ENCODE measurements at places on chromosomes 5 and 9. TPM values are rescaled to one million over a fixed set of nuclear protein-coding genes. Genes with fewer than 3 reads are reported as not detected.

DNA sequence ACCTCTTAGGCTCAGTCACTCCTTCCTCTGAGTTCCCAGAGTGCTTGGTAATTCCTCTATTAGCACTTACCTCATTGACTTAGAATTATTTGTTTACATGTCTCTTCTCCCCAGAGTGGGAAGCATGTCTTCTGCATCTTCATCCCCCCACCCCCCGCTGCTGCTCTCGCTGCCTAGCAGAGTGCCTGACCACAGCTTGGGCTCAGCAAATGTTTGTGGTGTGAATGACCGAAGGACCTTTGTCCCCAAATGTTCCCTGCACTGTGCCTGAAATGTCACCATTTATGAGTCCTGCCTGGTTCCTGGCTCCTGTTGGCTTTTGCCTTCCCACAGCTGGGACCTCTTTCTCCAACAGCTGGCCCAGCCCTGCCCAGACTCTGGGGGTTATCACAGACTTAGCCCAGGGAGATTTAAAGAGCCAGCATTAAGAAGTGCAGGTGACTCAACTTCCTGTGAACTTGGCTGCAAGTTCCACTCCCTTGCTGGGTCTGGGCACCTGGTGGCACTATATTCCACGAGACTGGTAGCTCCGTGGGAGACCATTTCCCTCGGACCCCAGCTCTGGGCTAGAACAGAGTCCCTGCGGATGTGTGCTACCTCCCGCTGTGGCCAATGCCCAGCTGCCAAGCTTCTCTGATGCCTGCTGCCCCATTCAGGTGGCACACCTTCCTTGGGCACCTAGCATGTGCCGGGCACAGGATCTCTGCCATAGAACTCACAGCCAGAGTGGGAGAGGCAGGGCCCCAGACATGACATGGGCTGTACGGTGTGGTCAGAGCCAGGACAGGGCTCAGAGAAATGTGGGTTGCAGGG lies 1.8 kb upstream of the HMCN2 start:
- DNase-seq = no peak

SLC25A2 gene
- polyA plus RNA-seq = 0.04 TPM

OR1J2 gene
- not detected for polyA plus RNA-seq

DNA sequence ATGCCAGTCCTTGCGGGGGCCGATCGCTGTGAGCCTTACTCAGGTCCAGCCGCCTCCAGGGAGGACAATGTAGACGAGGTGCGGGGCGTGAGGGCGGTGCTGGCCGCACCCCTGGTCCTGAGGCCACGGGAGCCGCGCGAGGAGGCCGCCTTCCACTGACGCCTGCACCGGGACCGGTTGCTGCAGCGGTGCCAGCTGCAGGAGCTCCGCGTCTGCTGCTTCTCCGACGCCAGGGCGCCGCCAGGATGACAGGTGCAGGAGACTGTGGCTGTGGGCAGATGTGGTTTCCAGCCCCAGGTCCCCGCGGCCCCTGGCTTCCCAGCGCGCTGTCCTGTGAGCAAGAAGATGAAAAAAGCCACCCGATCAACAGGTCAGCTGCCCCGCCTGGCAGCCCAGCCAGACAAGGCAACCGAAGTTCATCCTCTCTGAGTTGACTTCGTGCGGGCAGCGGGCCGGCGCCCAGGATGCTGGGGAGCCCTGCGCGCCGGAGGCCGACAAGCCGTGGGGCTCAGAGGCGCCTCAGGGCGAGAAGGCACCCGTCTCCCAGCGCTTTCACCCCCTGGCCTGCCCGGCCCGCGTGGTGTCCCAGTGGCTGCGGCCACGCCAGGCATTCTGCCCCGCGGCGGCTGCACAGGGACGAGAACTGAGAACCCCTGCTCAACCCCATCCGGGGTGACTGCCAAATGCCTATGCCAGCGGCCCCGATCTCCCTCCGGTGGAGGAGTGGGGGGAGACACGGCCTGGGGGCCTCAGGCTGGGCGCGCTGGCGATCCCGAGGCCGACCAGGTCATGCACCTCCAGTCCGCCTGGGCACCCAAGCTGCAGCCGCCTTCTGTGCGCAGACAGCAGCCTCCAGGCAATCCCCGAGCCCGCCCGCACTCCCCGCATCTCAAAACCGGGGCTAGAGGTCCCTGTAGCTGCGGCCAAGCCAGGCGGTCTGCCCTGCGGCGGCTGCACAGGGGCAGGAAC lies 43.4 kb upstream of the BICD2 start:
- DNase-seq = no peak

- no peak for DNase-seq
Measured at GRCh38 chr5:76854644-76855043, 4.8 kb downstream of the S100Z start.

GRCh38 chr9:25353783-25354182 lies 324.5 kb downstream of the TUSC1 start:
- no peak for DNase-seq

GRCh38 chr5:146188358-146188757 lies 5.9 kb upstream of the LARS1 start:
- no peak for DNase-seq

GRCh38 chr5:122492675-122493074 lies 180.6 kb downstream of the SNCAIP start:
- no peak for DNase-seq

- peak; percentile 82 for DNase-seq
Measured at GRCh38 chr5:56052735-56053134, 58.0 kb upstream of the IL6ST start.

GRCh38 chr9:87336914-87337333 lies 160.7 kb upstream of the DAPK1 start:
- peak; percentile 65 for DNase-seq

DNA sequence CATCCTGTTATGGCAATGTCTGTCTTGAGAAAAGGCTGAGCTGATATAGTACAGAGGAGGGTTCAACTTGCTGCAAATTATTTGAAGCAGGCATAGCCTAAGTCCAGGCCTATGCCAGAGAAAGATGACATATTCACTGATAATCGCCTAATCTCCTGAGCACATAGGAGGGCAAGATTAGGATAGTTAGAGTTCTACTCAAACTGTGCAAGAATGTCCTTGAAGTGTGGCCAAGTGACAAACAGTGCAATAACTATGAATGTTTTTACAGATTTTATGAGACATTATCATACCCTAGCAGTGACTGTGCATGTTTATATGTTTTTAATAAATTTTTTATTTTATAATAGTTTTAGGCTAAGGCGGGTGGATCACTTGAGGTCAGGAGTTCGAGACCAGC lies 96.2 kb downstream of the TSSK1B start:
- DNase-seq = no peak

GRCh38 chr9:86747711-86748110 lies 199.6 kb downstream of the GAS1 start:
- DNase-seq = no peak

DNA sequence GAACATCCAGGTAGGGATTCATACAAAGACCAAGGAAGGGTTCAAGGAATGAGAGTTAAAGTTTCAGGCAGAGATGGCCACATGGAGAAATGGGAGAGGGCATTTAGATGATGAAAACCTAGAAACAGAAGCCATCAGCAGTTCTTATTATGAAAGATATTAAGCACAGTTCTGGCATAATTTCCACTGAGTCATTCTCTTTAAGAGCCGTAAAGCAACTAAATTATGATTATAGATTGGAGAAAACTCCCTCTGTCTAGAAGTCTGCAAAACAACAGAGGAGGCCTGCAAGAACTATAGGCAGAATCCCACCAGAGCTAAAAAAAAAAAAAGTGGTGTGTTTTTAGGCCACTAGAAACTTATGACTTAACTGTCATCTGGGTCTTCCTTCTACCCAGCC lies 157.1 kb upstream of the MPDZ start:
- DNase-seq = no peak

DNA sequence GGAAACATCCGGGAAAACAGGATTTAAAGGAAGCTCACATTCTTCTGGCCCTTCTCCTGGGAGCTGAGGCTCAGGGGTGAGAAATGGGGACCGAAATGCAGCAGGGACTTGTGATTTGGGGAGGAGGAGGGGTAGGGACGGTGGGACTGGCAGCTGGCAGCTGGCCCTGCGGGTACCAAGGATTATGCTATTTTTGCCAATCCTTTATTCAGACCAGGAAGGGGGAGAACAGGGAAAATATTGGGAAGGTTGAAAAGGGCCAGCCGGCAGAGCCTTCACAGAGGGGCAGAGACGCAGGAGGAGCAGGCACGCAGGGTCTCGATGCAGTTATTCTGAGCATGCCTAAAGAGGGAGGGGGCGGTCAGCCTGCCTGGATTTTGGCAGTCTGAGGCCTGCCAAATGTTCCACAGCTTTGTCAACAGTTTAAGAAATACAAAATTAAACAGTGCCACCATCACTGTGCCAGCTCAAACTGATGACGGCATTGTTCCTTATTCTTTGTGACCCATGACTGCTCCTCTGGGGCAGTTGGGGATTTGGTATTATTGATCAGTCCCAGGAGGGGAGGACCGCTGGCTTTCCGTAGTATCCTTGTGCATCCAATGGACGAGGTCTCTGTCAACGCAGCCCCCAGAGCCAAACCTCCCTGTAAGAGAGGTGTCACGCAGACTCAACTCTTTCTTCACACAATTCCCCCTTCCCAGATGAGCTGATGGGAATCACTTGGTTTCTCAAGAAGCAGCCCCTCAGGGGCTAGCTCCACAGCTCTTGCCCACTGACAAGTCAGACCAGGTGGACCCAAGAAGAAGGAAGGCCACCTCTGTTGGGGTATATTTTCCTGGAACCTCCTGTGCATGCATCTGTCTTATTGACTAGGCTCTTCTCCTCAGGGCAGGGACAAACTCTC lies 553.3 kb downstream of the BNC2 start:
- DNase-seq = no peak

- no peak for DNase-seq
Measured at GRCh38 chr5:172444110-172444510, 10.2 kb downstream of the SH3PXD2B start.

MORN5 gene
- 2.2 TPM for polyA plus RNA-seq

TLR4 gene
- 6.2 TPM for polyA plus RNA-seq

CEL gene
- polyA plus RNA-seq = 268 TPM

- DNase-seq = peak; percentile 49
Measured at GRCh38 chr9:132901858-132902831, 23.4 kb downstream of the SPACA9 start.

- DNase-seq = no peak
Measured at GRCh38 chr5:113581388-113581787, 67.9 kb downstream of the YTHDC2 start.
